A549 treated with DMSO at 1 μM for 4 hours (cell line): ENCODE measurements at places on chromosomes 3 and 15. TPM values are rescaled to one million over a fixed set of nuclear protein-coding genes. Genes with fewer than 3 reads are reported as not detected.

The ANKUB1 gene
- not detected in 5 replicates for total RNA-seq

The TLR9 gene
- 0.06 TPM in 1 of 5 replicates, not detected in the others for total RNA-seq

The GOLGA8J gene
- 0.10 TPM in 1 of 5 replicates, not detected in the others for total RNA-seq

The TRMT10C gene
- total RNA-seq = 33.0 to 40.4 TPM (median 35.2 TPM) in 5 replicates

The SERINC4 gene
- 0.06 to 0.23 TPM (median 0.12 TPM) in 4 of 5 replicates, not detected in the other for total RNA-seq

The GRM2 gene
- 0.04 to 0.11 TPM (median 0.07 TPM) in 5 replicates for total RNA-seq

The SIN3A gene
- 29.2 to 38.7 TPM (median 36.8 TPM) in 5 replicates for total RNA-seq

The MKRN3 gene
- total RNA-seq = 2.2 to 3.6 TPM (median 2.8 TPM) in 5 replicates

The ACSBG1 gene
- total RNA-seq = 0.20 to 0.48 TPM (median 0.38 TPM) in 5 replicates

The HAUS2 gene
- 18.6 to 22.9 TPM (median 20.9 TPM) in 5 replicates for total RNA-seq

The DUOX2 gene
- 0.01 to 0.09 TPM (median 0.04 TPM) in 5 replicates for total RNA-seq

The UBE2E2 gene
- 31.0 to 40.1 TPM (median 35.0 TPM) in 5 replicates for total RNA-seq

The EAF2 gene
- total RNA-seq = 2.4 to 2.9 TPM (median 2.8 TPM) in 5 replicates

The CLDN11 gene
- 0.07 to 0.24 TPM (median 0.13 TPM) in 4 of 5 replicates, not detected in the other for total RNA-seq

The CLDN1 gene
- 28.6 to 35.6 TPM (median 30.3 TPM) in 5 replicates for total RNA-seq

The TRIM59 gene
- 8.9 to 13.9 TPM (median 12.4 TPM) in 5 replicates for total RNA-seq

The LOXL1 gene
- 0.43 to 0.92 TPM (median 0.55 TPM) in 5 replicates for total RNA-seq

The CLDN16 gene
- 0.06 to 0.11 TPM in 2 of 5 replicates, not detected in the others for total RNA-seq

The CALML4 gene
- total RNA-seq = 6.9 to 10.6 TPM (median 9.2 TPM) in 5 replicates

The CASR gene
- not detected in 5 replicates for total RNA-seq
